T follicular helper cell (primary cell): ENCODE measurements at places on chromosomes 7 and 10.

GRCh38 chr7:35866186-35866585 is 65.3 kb downstream of the SEPTIN7 start:
- DNase-seq: no peak

DNA sequence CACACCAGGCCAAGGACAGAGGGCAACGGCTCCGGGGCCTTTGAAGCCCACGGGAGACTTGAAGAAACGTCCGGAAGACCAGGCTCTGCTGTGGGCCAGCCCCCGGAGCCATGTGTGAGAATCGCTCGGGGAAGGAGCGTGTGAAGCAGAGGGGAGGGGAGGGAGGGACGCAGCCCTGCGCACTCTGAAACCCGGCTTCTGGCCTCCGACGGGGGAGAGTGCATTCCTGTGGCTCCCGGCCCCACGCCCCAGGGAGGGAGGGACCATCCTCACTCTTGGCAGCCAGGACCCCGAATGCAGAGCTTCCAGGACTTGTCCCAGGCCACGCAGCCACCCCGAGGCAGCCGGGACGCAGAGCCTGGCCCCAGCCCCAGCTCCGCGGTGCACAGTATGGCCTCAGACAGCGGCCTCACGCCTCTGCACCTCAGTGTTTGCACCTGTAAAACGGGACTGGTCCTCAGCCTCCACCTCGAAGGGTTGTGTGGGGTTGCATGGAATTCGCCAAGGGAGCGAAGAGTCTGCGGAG is 67.4 kb downstream of the PDGFA start:
- no peak for DNase-seq

DNA sequence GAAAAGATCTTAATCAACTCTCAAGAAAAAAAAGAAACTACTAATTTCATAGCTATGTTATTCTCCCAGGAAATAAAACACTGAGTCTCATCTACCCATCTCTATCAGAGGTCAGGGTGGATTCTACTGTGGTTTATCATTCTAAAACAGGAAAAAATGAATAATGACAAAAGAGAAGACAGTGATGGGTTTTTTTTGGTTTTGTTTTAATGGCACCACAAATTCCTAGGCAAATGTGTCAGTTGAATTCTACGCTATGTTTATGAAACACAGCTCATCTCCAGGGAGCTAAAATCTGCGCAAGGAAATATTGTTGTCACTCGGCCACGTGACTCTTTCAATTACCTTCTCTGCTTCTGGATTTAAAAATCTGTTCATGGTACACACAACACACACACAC is 393.4 kb upstream of the SORCS1 start:
- DNase-seq: no peak

- DNase-seq: no peak
Measured at GRCh38 chr7:816751-817671, 15.3 kb upstream of the SUN1 start.
